ENCODE measurements at places on chromosomes 7 and 10.

- DNase-seq: no peak
Observed at GRCh38 chr10:115936926-115937767, 335.9 kb downstream of the GFRA1 start.

DNA sequence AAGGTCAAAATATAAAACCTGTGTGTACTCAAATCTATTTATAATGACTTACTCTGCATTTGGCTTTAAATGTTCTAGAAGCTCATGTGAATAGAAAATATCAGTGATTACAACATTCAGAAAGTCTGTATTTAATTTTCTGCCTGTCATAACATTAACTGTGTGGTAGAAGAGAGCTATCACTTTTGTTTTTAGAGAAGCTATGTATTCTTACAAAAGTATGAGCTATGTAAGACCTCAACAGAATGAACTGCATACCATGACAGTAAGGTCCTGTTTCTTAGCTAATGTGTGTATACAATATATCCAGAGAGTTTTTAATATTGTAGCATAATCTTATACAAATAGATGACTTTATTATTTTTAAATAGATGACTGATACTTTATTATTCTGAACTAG, 61.5 kb downstream of the PTN start:
- peak; percentile 12 for DNase-seq

- DNase-seq: peak; percentile 48
Observed at GRCh38 chr10:99630433-99630832, 10.2 kb upstream of the SLC25A28 start.

GRCh38 chr7:133053321-133053891, 28.5 kb downstream of the CHCHD3 start:
- peak; percentile 60 for DNase-seq

DNA sequence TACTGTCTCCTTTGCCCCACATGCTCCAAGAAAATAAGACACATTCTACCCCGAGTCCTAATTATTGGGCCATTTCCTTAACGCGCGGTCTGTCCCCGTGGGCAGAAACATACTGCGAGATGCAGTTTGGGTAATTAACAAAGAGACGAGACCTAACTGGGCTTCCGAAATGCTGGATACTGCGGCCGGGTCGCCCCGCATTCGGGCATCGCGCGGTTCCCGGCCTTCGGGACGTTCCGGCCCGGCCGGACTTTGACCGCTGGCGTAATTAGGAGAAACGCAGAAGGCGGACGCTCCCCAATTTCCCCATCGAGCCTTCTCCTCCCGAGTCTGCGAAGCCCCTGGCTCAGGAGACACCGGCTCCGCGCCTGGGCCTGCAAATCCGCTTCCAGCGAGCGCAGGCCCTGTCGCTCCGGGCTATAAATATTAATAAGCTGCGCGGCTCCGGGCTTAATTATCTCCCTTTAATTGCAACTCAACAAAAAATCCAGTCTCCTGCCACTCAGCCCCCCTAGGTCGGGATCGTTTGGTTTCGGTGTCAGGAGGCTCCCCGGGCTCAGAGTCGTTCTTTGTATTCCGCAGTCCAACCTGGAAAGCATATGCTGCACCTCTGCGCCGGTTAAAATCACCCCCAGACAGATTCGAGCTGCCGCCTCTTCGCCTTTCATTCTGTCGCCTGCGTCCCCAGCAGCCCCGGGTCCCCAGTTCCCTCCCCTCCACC, 131.5 kb downstream of the SPAG6 start:
- no peak for DNase-seq

GRCh38 chr7:38367301-38367890, 94.0 kb upstream of the TARP start:
- DNase-seq: no peak

Measured in AG09319 (cell line).